Thoracic aorta endothelial cell (primary cell): ENCODE measurements at places on chromosomes 16 and 17. TPM values are rescaled to one million over a fixed set of nuclear protein-coding genes. Genes with fewer than 3 reads are reported as not detected.

The PITPNM3 gene
- total RNA-seq = 1.3 and 2.8 TPM in 2 replicates

The SCARF1 gene
- 90.2 and 95.1 TPM in 2 replicates for total RNA-seq

The MEOX1 gene
- not detected in 2 replicates for total RNA-seq

The FOXO3B gene
- total RNA-seq = 3.9 and 6.2 TPM in 2 replicates

The CFAP52 gene
- total RNA-seq = not detected in 2 replicates

The TP53TG3C gene
- total RNA-seq = not detected in 2 replicates

The LYRM9 gene
- 2.8 TPM in 2 replicates for total RNA-seq

The SLC35G3 gene
- total RNA-seq = not detected in 2 replicates

The DRG2 gene
- 36.6 and 47.3 TPM in 2 replicates for total RNA-seq

The TLCD3B gene
- 0.07 and 0.13 TPM in 2 replicates for total RNA-seq

The CEMP1 gene
- total RNA-seq = not detected in 2 replicates

The BORCS6 gene
- total RNA-seq = 6.1 and 7.7 TPM in 2 replicates

The TP53TG3B gene
- total RNA-seq = not detected in 2 replicates

The ZNF23 gene
- total RNA-seq = 5.2 and 5.3 TPM in 2 replicates

The NRN1L gene
- total RNA-seq = 0.66 TPM in 1 of 2 replicates, not detected in the other

The SLC16A6 gene
- 0.40 and 0.79 TPM in 2 replicates for total RNA-seq

The CWC25 gene
- total RNA-seq = 14.4 and 15.2 TPM in 2 replicates

The ELMO3 gene
- 0.79 and 0.93 TPM in 2 replicates for total RNA-seq

The GABARAP gene
- total RNA-seq = 206 and 343 TPM in 2 replicates

The PRSS33 gene
- total RNA-seq = not detected in 2 replicates

The UMOD gene
- not detected in 2 replicates for total RNA-seq

The TBC1D3B gene
- total RNA-seq = 0.93 and 1.1 TPM in 2 replicates

The ALOX15 gene
- not detected in 2 replicates for total RNA-seq

The CHST6 gene
- 0.40 and 1.3 TPM in 2 replicates for total RNA-seq

The PRR15L gene
- total RNA-seq = not detected in 2 replicates

The KRTAP4-3 gene
- not detected in 2 replicates for total RNA-seq

The ZNF469 gene
- total RNA-seq = 2.1 and 2.7 TPM in 2 replicates

The ZPBP2 gene
- not detected in 2 replicates for total RNA-seq

The CCDC154 gene
- total RNA-seq = 0.07 TPM in 1 of 2 replicates, not detected in the other

The FNDC8 gene
- not detected in 2 replicates for total RNA-seq

The HOXB7 gene
- 1.1 and 13.4 TPM in 2 replicates for total RNA-seq

The KRTAP3-1 gene
- total RNA-seq = not detected in 2 replicates

The VAT1 gene
- 263 and 299 TPM in 2 replicates for total RNA-seq

The SERPINF2 gene
- not detected in 2 replicates for total RNA-seq

The MYH1 gene
- not detected in 2 replicates for total RNA-seq

The SLC12A3 gene
- not detected in 2 replicates for total RNA-seq

The TNFRSF17 gene
- total RNA-seq = not detected in 2 replicates

The LONP2 gene
- total RNA-seq = 39.4 and 40.3 TPM in 2 replicates

The NKIRAS2 gene
- total RNA-seq = 47.7 and 48.0 TPM in 2 replicates

The TP53TG3 gene
- total RNA-seq = not detected in 2 replicates

The CD300H gene
- total RNA-seq = not detected in 2 replicates

The TBC1D3E gene
- total RNA-seq = 0.53 and 1.4 TPM in 2 replicates

The DNAAF8 gene
- total RNA-seq = 0.14 and 0.93 TPM in 2 replicates

The KRTAP4-11 gene
- not detected in 2 replicates for total RNA-seq

The METTL22 gene
- 29.0 and 30.2 TPM in 2 replicates for total RNA-seq

The IRX5 gene
- total RNA-seq = 0.22 and 0.93 TPM in 2 replicates

The PPM1E gene
- total RNA-seq = under 0.01 TPM in 2 replicates

The NXN gene
- 33.6 and 45.7 TPM in 2 replicates for total RNA-seq

The ORC6 gene
- total RNA-seq = 25.9 and 26.0 TPM in 2 replicates

The MYCBPAP gene
- total RNA-seq = 0.53 and 1.2 TPM in 2 replicates

The NOS2 gene
- not detected in 2 replicates for total RNA-seq

The PDE6G gene
- total RNA-seq = 0.66 and 0.86 TPM in 2 replicates

The HAP1 gene
- 0.07 and 0.53 TPM in 2 replicates for total RNA-seq
